ENCODE measurements at places on chromosomes 1 and 21.

GRCh38 chr21:41108668-41109585 is 59.0 kb upstream of the BACE2 start:
- no peak for DNase-seq

GRCh38 chr1:170307426-170307825 is 161.7 kb downstream of the NTMT2 start:
- DNase-seq = peak; percentile 69

- DNase-seq = no peak
These were observed 6.8 kb downstream of the RGS8 start for GRCh38 chr1:182677397-182678098.

- no peak for DNase-seq
These were observed 26.7 kb upstream of the COL16A1 start for GRCh38 chr1:31730336-31731048.

DNA sequence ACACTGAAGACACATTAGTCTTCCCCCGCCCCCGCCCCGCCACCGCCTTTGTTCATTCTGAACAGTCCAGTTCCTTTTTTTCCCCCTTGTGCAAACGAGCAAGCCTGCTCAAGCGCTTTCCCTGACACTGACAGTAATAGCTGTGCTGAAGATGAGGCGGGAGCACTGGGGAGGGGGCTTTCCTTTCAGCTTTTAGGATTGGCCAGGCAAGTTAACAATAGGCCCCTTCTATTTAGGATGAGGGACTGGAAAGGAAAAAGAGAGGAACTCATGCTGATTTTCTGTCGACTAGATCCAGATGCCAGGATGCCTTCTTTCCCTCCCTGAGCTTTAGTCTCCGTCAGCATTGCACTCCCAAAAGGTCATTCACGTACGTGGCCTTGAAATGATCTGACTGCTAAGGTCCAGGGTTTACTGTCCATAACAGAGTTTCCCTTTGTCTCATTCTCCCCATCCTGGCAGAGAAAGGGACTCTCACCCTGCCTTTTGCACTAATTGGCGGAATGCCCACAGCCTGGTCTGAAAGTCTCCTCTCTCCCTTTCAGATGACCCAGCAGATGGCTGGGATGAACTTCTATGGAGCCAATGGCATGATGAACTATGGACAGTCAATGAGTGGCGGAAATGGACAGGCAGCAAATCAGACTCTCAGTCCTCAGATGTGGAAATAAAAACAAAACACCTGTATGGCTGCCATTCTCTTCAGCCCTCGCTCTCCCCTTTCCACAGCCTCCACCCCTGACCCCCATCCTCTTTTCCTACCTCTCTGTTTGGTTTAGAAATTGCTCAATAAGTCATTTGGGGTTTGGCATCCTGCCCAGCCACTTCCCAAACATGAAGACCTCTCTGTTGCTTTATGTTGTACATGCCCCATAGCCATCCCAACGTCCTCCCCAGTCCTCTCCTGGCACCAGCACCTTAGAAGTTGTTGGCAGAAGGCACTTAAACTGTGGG is 28.6 kb upstream of the ZFP69B start:
- DNase-seq = no peak

DNA sequence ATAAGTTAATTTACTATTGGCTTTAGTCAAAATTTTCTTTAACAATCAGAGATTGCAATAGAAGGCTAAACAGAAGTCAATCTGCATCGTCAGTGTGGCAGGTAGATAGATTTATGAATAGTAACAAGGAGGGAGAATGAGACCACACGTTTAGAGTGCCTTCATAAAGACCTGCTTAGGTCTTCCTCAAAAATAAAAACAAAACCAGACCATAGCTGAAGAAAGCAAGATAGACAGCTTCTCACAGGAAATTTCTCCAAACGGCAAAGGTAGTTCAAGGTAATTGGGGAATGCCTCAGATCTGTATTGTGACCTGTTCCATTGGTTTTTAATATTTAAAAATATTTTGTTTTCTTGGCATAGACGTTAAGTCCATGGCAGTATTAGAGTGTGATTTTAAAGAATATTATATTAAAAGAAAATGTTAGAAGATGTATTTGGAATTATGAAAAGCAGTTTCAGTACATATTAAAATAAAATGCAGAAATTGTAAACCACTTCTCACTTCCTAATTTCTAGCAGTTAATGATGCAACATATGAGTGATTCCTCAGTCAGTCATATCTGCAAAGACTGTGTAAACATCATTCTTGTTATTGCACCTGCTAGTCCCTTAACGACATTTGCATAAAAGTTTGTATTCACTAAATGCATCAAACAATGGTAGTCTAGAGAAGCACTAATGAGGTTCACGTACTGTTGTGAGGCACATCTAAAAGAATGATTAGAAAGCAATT is 278.0 kb downstream of the HLX start:
- DNase-seq = no peak

DNA sequence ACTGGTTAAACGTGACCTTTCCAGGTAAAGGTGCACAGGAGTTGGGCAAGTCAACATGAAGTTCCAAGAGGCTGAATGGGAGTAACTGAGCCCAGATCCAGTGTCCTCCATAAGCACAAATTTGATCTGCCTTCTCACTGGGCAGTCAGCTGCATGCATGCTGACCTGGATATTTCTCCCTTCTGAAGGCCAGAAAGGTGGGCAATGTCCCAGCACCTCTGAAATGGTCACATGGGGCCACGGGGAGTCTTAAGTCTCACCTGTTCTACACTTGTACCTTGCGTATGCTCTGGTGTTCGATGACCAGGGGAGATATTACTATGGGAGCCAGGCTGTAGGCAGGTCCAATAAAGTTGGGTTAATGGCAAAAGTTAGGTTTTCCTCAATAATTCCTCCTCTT is 240.2 kb downstream of the SIPA1L2 start:
- no peak for DNase-seq

- no peak for DNase-seq
These were observed 65.0 kb upstream of the CSF1 start for GRCh38 chr1:109845658-109846057.

- DNase-seq = no peak
These were observed 642.7 kb downstream of the NPHP4 start for GRCh38 chr1:5349526-5349925.

DNA sequence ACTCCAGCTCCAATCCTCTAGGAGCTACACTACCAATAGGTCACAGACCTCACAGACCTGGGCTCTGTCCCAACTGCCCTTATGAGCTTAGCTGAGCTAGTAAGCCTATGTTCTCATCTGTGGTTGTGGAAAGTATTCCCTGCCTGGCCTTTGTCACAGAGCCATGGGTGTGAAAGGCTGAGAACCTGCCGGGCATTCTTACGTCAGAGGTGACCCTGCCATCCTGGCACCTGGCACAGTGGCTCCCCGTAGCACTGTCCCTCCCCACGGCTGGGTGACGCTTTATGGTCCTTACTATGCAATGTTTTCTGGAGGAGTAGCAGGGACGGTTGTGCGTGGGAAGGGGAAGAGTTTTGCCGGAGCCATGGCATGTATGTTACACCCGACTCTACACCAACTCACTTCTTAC is 3.5 kb downstream of the TNFRSF1B start:
- no peak for DNase-seq

DNA sequence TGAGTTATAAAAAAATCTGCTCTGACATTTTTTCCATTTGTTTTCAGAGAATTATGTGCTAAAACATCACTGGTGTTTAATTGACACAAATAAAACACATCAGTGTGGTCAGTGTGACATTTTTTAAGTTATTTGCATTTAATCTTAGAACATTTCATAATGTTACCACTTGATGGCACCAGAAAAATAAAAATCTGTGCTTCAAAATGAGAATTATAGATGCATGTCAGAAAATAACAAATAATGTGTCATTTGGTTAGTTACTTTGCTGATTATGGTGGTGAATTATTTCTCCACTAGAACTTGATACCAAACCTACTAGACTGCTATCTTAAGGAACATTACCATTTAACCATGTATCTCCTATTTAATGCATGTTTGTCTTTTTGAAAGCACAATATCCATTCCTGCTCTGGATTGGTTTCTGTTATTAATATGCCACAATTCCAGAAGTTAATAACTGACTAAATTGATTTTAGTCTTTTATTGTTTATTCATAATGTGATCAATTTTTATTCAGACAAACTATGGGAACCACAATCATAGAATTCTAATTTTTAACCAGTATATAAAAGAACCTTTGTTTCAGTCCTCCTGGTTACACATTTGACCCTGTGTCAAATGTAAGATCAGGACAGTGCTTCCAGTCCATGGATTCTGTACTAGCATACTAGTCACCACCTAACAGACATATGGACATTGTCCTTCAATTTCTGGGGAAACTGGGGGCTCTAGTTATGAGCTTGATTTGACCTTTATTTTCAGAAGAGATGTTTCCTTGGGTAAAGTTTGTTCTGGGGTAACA is 81.0 kb downstream of the RPS6KC1 start:
- DNase-seq = no peak

- DNase-seq = peak; percentile 28
These were observed 516 bp downstream of the RCOR3 start for GRCh38 chr1:211259638-211260126.

DNA sequence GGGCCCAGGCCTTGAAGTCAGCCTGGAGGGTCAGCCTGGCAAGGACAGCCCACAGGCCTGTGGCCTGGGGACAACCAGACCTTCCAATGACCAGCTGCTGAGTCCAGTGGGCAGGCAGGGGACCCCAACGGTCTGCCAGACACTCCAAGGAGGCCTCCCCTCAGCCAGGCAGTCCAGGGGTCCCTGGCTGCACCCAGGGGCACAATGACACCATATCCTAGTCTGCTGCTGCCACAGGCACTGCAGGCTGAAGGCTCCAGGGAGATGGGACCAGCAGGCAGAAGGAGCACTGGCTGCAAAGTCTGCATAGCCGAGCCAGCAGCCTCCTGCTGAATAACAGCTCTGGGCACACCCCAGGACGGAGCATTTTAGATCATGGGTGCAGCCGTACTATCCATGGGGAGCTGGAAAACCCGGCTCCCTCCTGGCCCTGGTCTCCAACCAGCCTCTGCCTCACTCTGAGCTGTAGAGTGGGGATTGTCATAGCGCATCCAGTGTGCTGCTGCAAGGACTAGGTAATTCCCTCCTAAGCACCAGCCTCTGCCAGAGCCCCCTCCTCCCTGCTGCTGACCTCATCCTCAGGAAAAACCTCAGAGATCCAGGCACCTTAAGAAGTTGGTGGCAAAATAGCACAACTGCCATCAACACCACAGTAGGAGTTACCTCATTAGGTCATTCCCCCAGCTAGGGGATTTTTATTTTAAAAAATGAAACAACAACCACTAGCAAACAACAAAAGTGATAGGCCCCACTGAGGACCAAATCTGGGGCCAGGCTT is 4.8 kb upstream of the LAPTM5 start:
- no peak for DNase-seq

DNA sequence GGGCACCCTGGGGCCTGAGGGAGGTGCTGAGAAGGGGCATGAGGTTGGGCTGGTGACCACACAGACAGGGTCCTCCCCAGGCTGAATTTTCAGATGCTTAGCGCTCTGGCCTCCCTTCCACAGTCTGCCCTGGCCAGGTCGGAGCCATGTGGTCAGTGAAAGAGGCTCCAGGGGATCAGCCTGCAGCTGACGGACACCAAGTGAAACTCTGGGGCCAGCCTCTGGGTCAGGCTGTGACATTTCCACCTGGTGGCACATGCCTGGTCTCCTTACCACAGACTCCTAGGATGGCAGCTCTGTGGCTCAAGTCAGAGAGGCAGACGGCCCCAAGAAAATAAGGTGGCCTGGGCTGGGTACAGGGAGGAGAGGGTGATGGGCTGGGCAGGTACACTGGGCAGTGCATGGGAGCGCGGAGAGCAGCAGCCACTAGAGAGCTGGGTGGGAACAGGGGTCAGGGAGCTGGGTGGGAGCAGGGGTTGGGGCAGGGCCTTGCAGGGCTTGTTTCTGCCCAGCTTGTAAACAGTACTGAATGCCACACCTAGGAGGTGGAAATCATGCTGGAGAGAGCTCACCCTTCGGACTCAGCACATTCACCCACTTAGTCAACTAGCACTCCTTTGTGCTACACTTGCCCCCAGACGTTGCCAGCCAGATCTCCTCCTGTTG is 20.7 kb upstream of the ADARB1 start:
- no peak for DNase-seq

- DNase-seq = peak; percentile 84
These were observed 40.2 kb downstream of the TBX19 start for GRCh38 chr1:168320800-168321450.

GRCh38 chr1:14390816-14391215 is 207.7 kb upstream of the KAZN start:
- no peak for DNase-seq

DNA sequence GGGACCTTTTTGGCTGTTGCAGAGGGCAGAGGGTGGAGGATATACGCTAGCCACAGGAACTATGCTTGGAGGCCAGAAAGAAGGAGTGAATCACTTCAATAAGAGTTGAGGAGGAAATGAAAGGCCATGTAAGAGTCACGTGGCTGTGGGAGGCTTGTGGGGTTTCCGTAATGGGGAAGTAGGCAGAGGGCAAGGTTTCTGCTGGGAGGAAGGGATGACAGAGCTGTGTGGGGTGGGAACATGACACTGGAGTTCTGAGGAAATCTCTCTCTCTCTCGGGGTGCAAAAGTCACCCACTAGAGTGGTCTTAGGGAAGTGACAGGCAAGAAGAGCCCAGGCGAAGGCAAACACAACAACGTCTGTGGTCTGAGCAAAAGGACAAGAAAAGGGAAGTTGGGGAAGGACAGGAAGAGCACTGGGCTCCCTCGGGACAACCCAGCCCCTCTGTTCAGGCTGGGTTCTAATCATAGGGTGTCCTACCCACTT is 3.9 kb upstream of the CD1C start:
- DNase-seq = no peak

DNA sequence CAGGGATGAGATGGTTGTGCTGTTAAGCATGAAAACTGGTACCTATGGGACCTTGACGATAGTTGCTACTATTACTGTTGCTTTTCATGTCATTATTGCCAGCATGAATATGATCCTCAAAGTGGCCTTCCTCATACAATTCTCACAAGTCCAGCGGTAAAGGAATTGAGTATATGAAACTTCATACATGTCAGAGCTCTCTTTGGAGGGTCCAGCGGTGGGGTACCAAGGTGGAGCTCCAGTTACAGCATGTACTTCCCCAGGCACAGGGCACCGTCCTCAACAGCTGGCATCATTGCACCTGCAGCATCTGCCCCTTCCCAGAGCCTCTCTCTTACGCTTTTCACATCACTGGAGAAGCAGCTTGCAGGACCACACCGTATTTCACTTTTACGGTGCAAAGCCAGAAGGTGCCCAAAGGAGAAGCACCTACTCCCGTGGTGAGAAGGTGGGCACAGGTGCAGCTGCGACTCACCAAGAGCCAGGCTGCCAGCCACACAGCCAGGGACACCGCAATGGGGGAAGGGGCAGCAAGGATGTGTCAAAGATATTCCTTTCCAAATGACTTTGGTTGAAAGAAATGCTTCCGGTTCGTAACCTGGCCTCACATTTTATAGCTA is 166.4 kb upstream of the IRF2BP2 start:
- no peak for DNase-seq

- DNase-seq = no peak
These were observed 1.6 kb downstream of the GNPAT start for GRCh38 chr1:231242516-231243198.

GRCh38 chr1:38989979-38990378 is 1.1 kb upstream of the AKIRIN1 start:
- no peak for DNase-seq

GRCh38 chr1:156747742-156748669 is 3.5 kb downstream of the HDGF start:
- DNase-seq = no peak
